ENCODE measurements at places on chromosomes 2 and 18.

DNA sequence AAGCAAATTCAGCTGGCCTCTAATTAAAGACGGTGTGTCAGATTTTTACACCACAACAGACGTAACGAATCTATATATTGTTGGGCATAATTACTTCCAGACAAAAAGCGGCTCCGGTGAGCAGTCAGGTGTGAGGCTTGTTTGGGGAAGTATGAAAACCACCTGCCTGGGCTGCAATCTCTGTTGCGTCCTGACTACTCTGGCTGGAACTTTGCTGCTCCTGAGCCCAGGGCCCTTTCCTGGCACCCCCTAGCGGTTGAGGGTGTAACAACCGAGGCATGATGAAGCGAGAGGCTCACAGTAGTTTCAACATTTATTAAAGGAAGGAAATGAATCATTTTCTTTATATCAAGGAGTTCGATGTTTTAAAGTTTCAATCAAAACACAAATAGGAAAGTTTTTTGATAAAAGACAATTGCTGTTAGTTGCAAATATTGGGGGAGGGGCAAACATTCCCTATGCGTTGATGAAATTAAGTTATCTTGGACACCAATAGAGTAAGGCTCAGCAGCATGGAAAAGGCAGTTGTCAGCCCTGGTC is 10.6 kb upstream of the ITGB6 start:
- DNase-seq, result peak; percentile 85

GRCh38 chr2:130185896-130186295 is 3.8 kb downstream of the MZT2B start:
- DNase-seq, result no peak

DNA sequence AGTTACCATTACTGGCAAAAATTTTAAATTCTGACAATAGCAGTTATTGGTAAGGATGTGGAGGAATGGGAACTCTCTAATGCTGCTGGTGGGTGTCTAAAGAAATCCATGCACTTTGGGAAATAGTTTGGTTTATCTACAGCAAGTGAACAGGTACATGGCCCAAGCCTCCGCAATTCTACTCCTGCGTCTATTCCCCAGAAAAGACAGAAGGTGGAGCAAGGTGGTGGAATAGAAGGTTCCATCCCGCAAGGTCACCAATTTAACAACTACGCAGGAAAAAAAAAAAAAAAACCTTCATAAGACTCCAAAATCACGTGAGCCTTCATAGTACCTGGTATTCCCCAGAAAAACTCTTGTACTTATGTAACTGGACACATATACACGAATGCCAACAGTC is 6.5 kb downstream of the CFAP65 start:
- DNase-seq, result no peak

DNA sequence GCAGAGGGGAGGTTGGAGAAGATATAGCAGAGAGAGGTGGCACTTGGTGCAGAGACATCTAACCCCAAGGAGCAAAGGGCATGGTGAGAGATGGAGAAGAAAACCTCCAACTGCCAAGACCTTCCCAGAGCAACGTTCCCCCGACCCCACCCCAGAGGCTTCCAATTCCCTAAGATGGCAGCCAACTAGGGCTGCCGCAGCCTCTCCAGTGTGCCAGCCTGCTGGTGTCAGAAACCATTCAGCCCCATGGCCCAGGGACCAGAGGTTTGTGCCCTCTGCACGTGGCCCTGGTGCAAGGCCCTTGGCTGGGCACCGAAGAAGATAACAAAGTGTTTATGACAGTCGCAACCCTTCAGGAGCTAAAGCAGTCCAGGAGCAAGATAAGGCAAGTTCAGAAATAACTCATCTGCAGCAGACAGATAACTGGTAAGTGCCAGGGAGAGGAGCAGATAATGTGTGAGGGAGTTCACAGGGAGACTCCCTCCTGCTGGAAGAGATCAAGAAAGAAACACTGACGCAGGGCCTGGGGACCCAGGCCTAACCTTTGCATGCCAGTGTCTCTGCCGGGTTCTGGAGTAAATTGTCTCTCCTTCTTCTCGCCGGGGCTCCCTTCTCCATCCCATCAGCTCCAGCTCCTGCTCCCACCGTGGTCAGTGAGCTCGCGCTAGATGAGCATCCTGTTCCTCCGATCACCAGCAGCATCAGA is 66.1 kb upstream of the ID2 start:
- no peak for DNase-seq

GRCh38 chr18:27861539-27861938 is 315.4 kb downstream of the CDH2 start:
- DNase-seq, result no peak

GRCh38 chr2:207663870-207664545 is 38.8 kb upstream of the METTL21A start:
- no peak for DNase-seq

GRCh38 chr2:146386096-146386495 is 1458.7 kb upstream of the ACVR2A start:
- DNase-seq, result no peak

GRCh38 chr2:222427646-222428301 is 3.4 kb downstream of the SGPP2 start:
- DNase-seq, result no peak

GRCh38 chr2:174873471-174873870 is 109.2 kb upstream of the CHRNA1 start:
- peak; percentile 62 for DNase-seq

GRCh38 chr2:159963700-159964099 is 98.7 kb downstream of the PLA2R1 start:
- no peak for DNase-seq

- peak; percentile 93 for DNase-seq
Observed at GRCh38 chr18:4319738-4320677, 135.1 kb downstream of the DLGAP1 start.

- DNase-seq, result no peak
Observed at GRCh38 chr2:175445281-175445680, 263.8 kb upstream of the ATP5MC3 start.

DNA sequence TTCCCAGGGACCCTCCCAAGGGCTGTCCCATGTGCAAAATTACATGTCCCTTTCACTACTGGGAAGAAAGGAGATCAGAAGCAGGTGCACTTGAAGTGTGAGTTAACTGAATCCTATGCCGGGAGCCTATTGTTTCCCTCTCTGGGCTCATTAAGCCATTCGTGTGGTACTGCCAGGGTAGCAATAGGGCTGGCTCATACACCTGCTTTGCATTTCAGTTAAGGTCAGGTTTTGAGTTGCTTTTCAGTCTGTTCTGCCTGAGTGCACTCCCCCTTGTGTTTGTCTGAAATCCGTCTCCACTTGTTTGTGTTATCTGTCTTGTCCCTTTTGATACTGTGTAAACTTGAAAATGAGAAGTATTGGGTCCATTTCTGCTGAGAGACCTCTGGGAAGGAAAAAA is 1232.6 kb upstream of the NRXN1 start:
- peak; percentile 24 for DNase-seq

DNA sequence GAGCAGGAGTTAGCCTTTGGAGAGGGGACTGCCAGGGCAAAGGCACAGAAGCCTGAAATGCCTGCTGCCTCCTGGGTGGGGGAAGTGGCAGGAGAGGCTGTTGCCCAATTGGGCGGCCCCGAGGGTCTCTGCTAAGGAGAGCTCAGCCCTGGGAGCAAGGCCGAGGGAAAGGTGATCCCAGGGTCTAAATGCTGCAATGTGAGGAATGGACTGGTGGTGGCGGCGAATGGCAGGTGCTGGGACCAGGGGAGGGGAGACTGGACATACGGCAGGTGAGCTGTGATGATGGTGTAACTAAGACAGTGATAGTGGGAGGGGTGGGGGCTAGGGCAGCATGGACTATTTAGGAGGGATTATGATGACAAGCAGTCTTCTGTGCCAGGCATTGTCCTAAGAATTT is 104.0 kb downstream of the DYSF start:
- no peak for DNase-seq

DNA sequence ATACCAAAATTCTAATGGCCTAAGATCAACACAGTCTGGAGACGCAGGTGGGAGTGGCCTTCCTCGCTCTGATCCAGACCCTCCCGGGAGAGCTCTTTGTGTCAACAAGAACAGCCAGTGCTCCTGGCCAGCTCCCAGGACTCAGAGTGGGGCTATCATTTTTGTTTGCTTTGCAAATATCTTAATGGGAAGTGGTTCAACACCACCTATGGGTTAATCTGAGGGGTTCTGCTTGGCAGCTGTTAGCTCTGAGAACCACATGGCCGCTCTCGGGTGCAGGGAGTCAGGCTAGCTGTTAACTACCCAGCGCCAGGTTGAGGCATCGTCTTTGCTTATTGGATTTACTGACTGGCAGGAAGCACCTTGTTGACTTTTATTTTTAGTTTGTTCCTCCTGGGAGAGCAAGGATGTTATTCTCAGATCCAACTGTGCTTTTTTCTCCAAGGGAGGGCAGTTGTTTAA is 184.8 kb upstream of the SP5 start:
- no peak for DNase-seq

GRCh38 chr2:198775737-198776136 is 682.0 kb downstream of the SATB2 start:
- DNase-seq, result no peak

DNA sequence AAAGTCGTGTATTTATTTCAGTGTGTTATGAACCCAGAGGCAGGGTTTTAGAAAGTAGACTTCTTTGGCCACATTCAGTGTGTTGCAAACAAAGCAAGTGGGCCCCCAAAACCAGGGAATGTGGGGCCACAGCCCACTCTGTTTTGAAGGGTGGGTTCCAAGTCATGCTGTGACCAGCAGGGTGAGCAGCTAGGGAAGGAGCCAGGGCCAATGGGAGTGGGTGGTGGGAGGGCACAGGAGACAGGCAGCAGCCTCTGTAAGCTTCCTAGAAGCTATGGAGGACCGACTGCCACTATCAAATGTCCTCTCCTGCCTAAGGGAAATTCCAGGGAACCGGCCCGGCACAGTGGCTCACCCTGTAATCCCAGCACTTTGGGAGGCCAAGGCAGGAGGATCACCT is 50.4 kb upstream of the LYPD1 start:
- no peak for DNase-seq

- DNase-seq, result no peak
Observed at GRCh38 chr18:2898186-2898640, 51.4 kb downstream of the EMILIN2 start.

DNA sequence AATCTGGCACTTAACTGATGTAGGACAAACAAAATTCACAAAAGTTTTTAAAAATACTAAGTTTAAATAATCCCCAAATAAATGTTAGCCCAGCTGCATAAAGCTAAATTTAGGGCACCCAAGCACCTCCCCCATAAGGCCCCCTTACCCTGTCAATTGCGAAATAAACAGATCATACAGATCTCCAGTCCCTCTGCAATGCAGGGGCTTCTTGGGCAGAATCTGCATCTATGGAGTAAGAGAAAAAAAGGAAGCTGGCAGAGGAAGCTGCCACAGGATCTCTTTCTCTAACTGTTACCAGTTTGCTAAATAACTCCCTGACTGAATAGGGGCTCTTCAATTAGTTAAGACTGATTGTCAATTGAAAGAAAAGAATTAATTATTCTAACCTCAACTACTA is 117.7 kb downstream of the MEMO1 start:
- no peak for DNase-seq

GRCh38 chr2:191618786-191619185 is 59.1 kb upstream of the NABP1 start:
- no peak for DNase-seq

- no peak for DNase-seq
Observed at GRCh38 chr2:200454927-200455801, 54.7 kb downstream of the KCTD18 start.

GRCh38 chr2:18465979-18466378 is 94.5 kb downstream of the RDH14 start:
- no peak for DNase-seq

DNA sequence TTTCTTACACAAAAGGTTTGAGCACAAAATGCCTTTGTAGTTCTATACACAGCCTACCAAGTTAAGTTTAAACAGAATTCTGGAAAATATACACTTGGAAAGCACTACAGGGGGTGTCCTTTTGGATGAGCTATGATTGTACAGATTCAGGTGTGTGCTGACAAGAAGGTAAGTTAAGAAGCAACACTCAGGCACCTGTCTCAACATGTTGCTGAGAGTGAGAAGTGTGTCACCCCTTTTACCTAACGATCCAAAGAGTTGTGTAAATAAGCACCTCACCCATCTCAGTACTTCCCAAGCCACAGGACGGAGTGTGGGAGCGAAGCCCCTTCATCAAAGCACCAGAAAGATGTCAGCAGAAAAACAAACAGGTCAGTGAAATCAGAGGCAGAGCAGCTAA is 109.5 kb upstream of the DAPL1 start:
- DNase-seq, result no peak

- DNase-seq, result no peak
Observed at GRCh38 chr2:134246154-134246874, 7.6 kb upstream of the MGAT5 start.

DNA sequence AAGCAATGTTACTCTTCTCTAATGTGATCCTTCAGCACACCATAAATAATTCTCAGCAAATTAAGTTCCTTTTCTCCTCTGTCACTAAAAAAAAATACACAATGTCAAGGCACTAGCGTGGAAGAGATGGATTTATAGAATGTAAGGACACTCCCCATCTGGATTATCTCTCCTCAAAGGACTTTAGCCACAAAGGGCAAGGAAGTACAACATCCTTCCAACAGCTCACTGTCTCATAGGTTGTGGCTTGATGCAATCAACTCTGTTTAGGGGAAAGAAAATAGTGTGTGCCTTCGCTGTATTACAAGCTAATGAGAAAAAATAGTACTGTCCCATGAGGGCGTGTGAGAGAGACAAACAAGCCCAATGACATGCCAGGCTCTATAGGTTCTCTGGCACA is 129.1 kb upstream of the DNMT3A start:
- DNase-seq, result no peak

- no peak for DNase-seq
Observed at GRCh38 chr2:239305222-239305575, 95.6 kb downstream of the HDAC4 start.

DNA sequence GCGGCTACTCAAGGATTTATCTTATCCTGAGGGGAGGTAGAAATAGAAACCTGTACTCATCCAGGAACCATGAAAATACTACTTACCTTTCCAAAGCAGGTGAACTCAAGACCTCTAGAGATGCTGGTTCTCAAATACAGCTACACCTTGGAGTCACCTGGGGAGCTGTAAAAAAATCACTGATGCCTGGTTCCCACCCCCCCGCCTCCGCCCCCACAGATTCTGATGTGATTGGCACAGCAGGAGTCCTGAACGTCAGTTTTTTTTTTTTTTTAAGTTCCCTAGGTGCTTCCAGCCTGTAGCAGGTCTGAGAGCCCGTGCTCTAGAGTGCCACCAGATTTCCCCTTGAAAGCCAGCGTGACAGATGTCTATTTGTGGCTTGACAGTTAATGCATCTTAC is 113.6 kb downstream of the MRO start:
- no peak for DNase-seq

Measured in SK-MEL-5 (cell line).